ENCODE measurements at places on chromosomes 2 and 18.

GRCh38 chr18:23682472-23682871, 6.8 kb upstream of the LAMA3 start:
- no peak for DNase-seq

DNA sequence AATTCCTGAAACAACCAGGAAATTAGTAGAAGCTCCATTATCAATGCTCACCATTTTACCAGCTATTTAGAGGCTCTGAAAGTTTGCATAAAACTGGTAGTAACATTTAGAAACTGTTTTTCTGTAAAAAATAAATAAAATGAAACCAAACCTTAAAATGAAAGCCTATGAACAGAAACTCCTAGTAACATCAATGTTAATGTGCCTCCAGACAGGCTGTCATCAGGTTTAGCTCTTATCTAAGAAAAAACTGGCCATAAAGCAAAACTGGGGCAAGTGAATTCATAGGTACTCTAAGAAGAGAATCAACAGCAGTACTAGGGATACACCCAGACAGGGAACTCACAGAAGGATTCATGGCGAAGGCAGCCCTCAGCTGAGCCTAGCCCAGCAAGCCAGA, 8.0 kb downstream of the E2F6 start:
- DNase-seq, result no peak

- no peak for DNase-seq
Observed at GRCh38 chr2:66568650-66569300, 133.8 kb downstream of the MEIS1 start.

DNA sequence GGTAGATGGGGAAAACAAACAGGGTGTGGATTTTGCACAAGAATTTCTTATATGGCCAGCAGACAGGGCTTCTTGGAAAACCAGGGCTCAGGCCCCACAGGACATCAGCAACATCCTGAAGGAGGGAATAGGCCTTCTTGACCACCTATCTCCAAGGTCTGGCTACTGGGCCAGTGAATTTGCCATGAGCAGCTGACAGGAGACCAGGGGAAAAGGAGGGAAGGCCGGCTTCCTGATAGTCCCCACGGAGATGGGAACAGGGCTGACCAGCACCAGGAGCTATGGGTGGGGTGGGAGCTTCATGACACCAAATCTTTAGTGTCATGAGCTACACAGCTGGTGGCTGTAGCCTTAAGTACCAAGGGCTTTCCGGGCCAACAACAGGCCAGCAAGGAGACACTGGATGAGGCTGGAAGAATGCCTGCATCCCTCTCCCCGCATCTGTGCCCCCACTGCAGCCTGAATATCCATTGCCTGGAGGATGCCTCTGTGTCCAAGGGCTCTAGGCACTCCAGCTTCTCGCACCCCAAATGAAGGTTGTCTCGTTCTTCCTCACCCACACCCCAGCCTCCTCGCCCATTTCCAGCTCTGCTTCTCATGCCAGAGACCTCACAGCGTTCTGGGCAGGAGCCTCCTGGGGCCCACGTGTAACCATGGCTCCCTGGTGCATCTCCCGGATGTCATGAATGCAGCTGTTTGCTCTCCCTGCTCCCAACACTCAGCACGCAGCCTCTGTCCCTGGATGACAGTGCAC, 74.8 kb downstream of the EMX1 start:
- DNase-seq, result no peak

GRCh38 chr18:8854962-8855361, 149.6 kb downstream of the MTCL1 start:
- DNase-seq, result no peak

Data from HTR-8/SVneo (cell line).